ENCODE measurements at places on chromosomes 1 and 21. TPM values are rescaled to one million over a fixed set of nuclear protein-coding genes. Genes with fewer than 3 reads are reported as not detected.

DNA sequence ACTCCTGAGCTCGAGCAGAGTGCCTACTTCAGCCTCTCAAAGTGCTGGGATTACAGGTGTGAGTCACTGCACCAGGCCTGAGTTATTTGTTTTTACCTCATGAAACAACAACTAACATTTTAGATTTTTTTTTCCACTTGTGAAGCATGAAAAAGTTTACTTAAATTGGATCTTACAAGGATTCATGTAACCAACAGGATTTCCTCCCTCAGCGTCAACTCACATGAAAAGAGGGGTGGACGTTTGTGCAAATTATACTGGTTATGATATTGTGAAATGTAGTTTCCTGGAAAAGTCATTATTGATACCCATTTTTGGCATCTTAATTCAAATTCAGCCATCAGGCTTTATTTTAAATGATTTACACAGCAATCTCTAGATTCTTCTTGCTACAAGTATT, 6.5 kb downstream of the CNST start:
- DNase-seq, result no peak

GRCh38 chr1:246108278-246108925, 398.7 kb downstream of the SMYD3 start:
- DNase-seq, result no peak

- DNase-seq, result no peak
Measured at GRCh38 chr1:175216444-175216843, 23.9 kb upstream of the KIAA0040 start.

The RCSD1 gene
- total RNA-seq, result 0.81 TPM

- no peak for DNase-seq
Measured at GRCh38 chr1:111973150-111973790, 16.2 kb downstream of the KCND3 start.

GRCh38 chr1:205632669-205633169, 908 bp upstream of the ELK4 start:
- peak; percentile 9 for DNase-seq

- no peak for DNase-seq
Measured at GRCh38 chr1:204801211-204801610, 69.5 kb upstream of the NFASC start.

The PSRC1 gene
- total RNA-seq, result 83.5 TPM

DNA sequence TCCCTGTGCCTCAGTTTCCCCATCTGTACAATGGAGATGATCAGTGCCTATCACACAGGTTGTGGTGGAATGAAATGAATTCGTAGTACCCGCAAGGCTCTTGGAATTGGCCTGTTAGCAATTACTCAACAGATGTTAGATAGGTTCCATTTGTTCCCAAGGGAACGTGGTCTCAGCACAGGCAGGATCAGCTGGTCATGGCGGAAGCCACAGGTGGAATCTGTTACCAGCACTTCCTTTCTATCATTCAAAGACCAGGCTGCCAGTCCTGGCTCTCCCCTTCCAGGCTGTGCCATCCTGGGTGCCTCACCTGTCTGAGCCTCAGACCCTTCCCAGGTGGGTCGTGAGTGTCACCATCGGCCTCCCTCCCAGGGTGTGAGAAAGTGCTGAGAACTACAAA, 61.5 kb downstream of the FBXO2 start:
- DNase-seq, result no peak

DNA sequence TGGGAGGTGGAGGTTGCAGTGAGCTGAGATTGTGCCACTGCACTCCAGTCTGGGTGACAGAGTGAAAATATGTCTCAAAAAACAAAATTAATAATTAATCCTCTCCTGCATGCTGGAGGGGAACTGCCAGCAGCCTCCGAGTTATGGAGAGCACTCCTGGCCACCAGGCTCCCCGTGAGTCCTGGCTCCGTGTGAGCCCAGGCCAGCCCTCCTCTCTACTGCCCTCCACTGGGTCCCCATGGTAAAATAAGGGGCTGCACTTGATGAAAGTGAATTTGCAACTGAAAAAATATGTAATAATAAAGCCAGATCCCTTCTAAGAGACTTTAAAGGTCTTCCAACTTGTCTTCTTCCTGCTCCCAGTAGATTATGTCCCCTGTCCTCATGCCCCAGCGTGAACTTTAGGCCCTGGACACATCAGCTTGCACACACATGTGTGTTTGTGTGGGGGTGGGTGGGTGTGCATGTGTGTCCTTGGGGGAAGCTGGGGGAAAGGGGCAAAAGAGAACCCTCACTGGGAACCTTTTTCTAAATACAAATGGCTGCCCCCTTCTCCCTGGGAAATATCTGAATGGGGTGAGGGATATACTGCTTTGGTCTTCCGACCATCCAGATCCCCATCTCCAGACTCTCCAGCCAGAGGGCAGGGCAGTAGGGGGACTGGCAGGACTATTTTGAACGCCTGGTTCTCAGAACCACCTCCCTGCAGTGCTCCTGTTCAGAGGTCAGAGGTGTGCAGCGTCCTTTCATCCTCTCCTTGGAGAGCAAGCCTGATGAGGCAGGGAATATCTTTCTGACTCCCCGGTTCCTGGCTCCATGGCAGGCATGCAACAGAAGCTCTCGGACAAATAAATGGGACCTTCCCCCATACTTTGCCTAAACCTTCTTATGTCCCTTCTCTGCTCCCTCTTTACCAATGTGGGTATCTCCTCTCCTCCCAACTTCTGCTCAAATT, 26.2 kb downstream of the NEK2 start:
- DNase-seq, result no peak

DNA sequence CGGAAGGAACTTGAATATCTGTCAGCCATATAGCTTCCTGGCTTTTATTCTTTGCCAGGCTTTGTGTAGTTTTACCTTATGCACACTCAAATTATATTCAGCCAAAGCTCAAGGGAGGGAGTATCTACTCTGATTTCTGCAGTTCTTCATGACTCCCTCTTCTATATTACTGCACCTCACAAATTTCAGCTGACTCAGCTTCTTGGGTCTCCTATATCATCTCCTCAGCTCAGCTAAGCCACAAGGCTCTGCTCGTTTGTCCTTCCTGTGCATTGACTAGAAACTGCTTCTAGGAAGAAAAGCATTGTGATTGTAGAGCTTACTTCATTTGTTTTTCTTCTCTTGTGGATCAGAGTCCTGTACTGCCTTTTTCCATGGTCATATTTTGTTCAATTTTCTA, 37.4 kb downstream of the BTBD8 start:
- DNase-seq, result no peak

GRCh38 chr1:43199093-43199726, 27.1 kb downstream of the CFAP57 start:
- DNase-seq, result no peak

GRCh38 chr1:20167126-20167525, 18.8 kb upstream of the UBXN10 start:
- DNase-seq, result no peak

GRCh38 chr1:181936768-181937581, 124.5 kb downstream of the ZNF648 start:
- DNase-seq, result peak; percentile 42

GRCh38 chr1:153386500-153386901, 4.4 kb downstream of the S100A8 start:
- peak; percentile 6 for DNase-seq

- DNase-seq, result peak; percentile 90
Measured at GRCh38 chr1:75672528-75673393, 51.7 kb upstream of the ACADM start.

GRCh38 chr1:95232646-95233318, 1.2 kb upstream of the RWDD3 start:
- no peak for DNase-seq

DNA sequence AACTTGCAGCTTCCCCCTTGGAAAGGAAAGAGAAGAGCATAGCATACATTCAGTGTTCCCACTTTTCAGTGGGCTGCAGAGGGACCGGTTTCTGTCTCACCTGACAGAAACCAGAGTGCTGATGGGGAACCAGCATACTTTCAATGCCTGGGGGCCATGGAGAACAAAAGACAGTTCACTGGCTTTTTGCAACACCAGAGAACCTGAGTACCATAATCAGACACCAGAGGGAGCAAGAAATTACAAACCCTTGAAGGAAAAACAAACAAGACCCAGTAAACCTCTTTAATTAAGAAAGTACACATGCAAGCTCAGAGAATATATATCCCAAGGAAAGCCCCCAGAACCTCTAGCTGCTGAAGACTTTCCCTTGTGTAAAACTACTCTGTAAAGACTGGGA, 51.1 kb downstream of the CSMD2 start:
- DNase-seq, result peak; percentile 33

The RXFP4 gene
- total RNA-seq, result not detected

GRCh38 chr1:7985851-7986612, 24.5 kb downstream of the PARK7 start:
- no peak for DNase-seq

DNA sequence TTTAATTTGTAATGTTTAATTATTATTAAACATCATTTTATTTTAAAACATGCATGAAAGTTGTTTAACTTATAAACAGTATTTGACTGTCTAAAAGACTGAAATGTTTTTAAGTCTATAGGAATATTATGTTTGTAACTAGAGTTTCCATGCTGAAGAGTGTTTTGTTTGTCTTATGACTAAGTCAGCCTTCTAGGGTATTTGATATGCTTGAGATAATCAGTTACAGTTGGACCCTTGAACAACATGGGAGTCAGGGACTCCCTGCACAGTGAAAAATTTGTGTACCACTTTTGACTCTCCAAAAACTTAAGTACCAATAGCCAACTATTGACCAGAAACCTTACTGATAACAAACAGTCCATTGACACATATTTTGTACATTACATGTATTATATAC, 45.5 kb upstream of the KANK4 start:
- DNase-seq, result no peak

DNA sequence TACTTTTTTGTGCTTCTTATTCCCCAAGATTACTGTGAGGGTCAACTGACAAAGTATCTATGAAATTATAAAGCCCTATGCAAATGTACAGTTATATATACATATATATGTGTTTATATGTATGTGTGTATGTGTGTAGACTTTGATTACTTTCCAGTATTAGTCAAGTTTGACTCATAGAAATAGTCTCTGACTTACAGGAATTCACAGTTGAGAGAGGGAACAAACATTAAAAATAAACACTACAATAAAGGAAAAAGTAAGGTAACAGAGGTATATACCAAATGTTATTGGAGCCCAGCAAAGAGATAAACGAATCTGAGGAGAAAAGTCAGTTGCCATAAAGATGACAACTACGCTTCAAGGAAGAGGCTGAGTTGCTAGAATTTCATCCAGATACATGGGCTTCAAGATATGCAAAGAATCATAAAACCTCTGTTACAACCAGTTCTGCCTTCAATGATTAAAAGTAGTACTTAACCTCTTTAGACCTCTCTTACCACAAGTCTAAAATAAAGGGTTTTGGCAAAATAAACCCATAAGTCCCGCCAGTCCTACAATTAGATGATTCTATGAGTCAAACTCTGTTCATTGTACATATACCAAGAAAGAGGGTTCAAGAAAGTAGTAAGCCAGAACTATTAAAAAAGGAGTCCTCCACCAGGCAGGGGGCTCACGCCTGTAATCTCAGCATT, 7.2 kb downstream of the IFT25 start:
- peak; percentile 49 for DNase-seq

DNA sequence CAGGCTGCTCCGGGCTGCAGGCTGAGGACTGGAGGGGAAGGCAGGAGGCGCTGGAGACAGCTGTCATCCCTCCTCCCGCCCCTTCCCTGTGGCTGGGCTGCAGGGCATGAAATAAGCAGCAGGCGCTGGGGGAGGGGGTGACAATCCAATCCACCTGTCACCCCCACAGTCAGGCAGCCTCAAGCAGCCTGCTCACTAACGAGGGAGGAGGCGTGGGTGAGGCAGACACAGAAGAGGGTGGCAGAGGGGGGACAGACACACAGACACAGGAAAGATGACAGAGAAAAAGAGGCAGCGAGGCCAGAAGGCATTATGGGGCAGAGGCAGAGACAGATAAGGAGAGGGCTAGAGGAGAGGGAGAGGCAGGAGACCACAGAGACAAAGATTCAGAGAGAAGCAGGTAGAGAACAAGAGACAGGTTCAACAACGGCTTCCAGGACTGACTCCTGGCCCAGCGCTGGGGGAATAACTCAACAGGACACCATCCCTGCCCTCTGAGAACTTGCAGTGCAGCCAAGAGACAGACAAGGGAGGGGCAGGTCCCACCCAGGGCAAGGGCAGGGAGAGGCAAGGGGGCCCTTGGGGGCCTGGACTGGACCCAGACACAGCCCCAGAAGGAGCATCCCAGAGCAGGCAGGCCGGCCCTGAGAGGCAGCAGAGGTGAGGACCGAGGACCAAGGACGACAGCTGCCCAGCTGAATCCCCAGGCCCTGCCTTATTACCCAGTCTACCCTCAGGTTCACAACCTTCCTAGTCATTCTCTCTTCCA, 11.2 kb downstream of the MEF2D start:
- DNase-seq, result no peak

DNA sequence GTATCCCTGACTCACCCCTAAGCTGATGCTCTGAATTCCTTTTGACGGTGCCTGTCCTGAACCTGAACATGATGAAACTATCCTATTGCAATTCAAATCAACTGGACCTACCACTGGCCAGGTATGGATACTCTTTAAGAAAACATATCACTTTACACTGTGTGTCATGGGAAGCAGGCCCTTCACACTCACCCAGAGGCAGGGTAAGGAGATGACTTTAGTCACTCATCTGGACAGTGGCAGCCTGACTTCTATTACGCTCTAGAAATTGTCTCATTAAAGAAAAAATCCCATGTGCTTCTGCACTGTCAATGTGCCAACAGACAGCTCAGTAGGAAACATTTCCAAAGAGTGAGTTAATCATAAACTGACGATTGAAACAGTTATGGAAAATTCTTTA, 94.3 kb downstream of the VAV3 start:
- no peak for DNase-seq

DNA sequence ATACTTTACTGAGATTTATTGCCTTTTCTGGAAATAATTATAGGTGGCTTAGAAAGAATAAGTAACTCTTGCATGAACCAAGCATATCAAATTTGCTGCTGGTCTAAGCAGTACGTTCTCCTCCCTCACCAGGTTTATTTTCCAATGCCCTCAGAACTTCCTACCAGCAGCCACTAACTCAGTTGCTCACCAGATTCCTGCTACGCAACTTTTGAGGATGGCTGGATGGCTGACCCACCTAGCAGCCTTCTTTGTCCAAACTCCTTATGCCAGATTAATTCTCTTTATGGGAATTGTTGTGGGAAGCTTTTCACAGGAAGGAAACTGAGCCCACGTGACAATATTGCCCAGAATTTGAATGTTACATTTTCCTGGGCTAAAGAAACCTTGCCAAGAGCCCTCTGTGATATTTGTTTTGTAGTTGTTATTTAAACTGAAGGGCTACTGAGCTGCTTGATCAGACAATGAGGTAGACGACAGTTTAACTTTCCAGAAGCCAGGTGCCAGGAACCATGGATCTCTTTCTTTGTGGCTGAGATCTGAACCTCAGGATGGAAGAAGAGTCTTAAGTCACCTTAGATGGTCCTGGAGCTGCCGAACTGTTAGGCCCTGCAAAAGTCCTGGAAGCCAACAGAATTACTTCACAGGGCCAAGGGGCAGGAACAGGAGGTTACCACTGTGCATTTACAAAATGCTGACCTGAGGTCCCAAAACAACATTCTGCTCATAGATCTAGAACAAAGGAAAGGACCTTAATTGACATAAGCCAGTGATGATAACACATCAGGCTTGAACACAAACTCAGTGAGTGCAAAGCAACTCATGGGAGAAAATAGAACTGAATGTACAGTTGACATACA, 85.5 kb upstream of the ATP1A1 start:
- DNase-seq, result no peak

- DNase-seq, result peak; percentile 63
Measured at GRCh38 chr1:162562470-162562828, 927 bp downstream of the UAP1 start.
